ENCODE measurements at places on chromosomes 12 and 14.

GRCh38 chr12:77686760-77687159 is 143.9 kb upstream of the NAV3 start:
- no peak for DNase-seq

DNA sequence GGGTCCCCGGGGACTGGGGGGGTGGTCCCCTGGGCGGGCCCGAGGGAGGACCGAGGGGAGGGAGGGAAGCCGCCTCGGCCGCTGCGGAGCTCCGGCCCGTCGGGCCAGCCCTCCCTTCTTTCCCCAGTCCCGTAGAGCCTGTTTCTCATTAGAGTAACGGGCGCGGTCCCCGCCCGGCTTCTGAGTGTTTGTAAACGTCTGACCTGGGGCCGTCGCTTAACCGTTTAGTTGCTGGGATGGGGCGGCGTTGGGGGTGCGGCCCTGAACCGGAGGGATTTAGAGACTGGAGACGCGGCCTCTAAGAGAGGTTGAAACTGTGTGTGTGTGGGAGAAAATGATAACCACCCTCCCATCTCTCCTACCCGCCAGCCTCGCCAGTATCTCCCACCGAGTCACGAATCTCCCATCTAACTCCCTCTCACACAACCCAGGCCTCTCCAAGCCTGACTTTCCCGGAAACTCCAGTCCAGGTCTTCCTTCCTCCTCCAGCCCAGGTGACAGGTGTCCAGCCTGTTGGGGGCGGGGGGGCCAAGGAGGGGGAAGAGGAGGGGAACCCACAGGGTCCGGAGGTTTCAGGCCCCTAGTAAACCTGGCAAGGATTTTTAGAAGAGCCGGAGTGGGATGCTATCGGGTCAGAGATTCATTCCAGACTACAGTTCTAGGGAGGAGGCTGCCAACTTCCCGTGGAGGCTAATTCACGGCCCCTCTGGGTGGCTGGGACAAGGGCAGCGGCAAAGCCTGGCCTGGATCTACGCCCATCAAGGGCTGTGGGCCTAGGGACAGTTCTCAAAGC is 1.1 kb upstream of the NFATC4 start:
- no peak for DNase-seq

DNA sequence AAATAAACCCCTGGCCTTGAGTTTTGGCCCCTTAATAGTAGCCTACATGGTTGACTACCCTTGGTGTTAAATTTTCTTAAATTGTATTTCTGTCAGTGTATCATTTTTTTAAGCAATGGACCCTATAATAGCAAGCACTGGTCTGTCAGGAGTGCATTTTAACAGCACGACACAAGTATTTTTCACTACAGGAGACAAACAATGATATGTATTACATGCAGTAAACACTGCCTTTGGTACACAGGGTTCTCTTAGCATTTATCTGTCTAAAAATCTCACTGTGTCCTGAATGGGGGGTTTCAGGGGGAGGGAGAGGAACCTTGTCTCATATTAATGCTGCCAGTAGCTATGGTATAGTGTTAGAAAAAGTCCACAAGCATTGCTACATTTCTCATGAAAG is 18.4 kb downstream of the LMO3 start:
- DNase-seq: no peak

- DNase-seq: no peak
Measured at GRCh38 chr12:27781680-27782079, 1.6 kb upstream of the MANSC4 start.

GRCh38 chr12:117044790-117045159 is 54.4 kb downstream of the TESC start:
- DNase-seq: no peak

DNA sequence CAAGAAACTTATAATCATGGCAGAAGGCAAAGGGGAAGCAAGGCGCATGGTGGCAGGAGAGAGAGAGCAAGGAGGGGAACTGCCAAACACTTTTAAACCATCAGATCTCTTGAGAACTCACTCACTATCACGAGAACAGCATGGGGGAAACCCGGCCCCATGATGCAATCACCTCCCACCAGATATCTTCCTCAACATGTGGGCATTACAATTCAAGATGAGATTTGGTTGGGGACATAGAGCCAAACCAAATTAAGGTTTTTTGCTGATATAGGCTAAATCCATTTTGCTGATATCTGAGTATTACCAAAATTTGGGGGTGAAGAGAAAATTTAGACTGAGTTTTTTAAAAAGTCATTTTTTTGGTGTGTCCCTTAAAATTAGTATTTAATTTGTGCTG is 54.9 kb upstream of the TMX1 start:
- DNase-seq: no peak

DNA sequence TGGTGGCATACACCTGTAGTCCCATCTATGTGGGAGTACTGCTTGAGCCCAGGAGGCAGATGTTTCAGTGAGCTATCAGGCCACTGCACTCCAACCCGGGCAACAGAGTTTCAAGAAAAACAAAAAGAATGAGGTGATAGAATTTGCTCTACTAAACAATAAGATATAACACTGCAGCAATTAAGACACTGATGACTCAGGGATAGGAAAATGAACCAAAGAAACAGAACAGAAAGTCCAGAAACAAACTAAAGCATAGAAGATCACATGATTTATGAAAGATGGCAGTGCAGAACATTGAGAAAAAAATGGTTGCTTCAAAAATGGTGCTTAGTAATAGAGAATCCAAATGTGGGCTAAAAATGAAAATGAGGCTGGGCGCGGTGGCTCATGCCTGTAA is 65.2 kb upstream of the AP4S1 start:
- no peak for DNase-seq

GRCh38 chr12:94604366-94604698 is 46.0 kb downstream of the TMCC3 start:
- no peak for DNase-seq

- no peak for DNase-seq
Measured at GRCh38 chr12:124385219-124385969, 90.5 kb downstream of the RFLNA start.

DNA sequence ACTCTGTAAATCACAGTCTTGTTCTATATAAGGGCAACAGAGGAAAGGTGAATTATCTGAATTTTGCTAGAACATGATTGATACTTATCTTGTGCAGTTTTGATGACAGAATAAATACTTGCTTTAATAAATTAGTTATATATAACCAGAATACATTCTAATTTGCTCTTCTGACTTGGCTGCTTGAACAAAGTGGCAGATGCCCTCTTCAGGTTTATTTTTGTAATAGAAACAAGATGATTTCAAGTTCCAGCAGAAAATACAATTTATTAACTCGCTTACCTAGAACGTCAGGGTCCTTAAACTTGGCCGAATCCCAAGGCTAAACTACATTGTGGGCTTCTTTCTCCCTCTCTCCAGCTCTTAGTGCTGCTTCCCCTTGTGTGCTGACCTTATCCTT is 57.6 kb upstream of the SSTR1 start:
- DNase-seq: peak; percentile 6

- DNase-seq: no peak
Measured at GRCh38 chr14:60964904-60965303, 16.0 kb downstream of the TRMT5 start.

DNA sequence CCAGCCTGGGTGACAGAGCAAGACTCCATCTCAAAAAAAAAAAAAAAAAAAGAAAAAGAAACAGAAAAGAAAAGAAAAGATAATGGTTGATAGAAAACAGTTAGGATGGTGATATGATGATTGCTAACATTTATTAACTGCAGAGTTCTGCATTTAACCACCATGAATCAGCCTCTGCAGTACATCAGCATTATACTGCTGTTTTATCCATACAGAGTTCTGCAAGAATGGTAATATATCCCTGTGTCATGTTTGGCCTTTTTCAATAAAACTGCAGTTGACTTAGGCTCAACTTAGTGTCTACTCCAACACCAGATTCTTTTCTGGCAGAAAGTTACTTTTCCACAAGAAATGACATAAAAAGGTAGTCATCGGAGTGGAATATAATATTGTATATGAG is 62.6 kb downstream of the DUSP6 start:
- DNase-seq: no peak

DNA sequence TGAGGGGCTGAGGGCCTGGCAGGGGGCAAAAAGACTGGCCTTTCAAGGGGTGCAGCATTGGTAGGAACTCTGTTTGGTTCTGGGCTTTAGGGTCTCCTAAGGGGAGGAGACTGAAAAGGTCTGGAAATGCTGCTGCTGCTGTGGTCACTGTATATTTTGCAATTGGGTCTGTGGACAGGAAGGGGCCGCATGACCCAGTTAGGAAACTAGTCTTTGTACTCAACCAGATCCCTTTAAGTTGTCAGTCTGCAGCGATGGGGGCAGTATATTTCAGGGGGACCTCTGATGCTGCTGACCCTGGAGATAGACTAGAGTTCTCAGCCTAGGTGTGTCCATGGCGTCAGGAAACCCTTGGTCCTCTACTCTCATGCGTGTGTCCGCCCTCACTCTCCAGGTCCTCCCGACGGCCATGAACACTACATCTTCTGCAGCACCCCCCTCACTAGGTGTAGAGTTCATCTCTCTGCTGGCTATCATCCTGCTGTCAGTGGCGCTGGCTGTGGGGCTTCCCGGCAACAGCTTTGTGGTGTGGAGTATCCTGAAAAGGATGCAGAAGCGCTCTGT is 4.0 kb downstream of the LTB4R start:
- DNase-seq: no peak

DNA sequence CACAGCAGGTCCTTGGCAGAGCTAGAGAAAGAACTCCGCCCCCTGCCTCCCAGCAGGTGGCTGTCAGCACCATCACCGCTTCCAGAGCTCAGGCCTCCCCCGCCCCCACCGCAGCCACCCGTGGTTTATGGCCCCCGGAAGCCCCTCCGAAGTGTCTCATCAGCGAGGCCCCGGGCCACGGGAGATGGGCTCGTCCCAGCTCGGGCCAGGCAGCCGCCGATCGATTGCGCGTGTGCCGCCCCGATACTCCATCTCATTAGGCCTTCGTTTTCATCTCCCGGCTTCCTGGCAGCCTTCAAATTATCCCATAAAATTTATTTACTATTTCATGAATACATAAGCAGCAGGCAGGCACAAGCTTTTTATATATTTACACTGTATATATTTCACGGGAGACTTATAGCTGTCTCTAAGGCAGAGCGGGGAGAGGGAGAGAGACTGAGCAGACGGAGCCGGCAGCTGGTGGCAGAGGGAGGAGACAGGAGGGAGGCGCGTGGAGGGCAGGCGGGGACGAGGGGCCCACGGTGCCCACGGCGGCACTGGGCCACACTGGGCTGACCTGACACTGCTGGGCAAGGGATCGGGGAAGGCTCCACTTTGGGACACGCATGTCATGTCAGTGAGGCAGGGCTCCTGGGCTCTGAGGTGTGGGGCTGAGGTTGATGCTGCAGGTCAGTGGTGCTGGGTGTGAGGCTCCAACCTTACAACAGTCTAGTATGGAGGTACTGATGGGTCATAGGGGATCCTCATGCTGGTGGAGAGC is 241.2 kb downstream of the RBM19 start:
- no peak for DNase-seq

DNA sequence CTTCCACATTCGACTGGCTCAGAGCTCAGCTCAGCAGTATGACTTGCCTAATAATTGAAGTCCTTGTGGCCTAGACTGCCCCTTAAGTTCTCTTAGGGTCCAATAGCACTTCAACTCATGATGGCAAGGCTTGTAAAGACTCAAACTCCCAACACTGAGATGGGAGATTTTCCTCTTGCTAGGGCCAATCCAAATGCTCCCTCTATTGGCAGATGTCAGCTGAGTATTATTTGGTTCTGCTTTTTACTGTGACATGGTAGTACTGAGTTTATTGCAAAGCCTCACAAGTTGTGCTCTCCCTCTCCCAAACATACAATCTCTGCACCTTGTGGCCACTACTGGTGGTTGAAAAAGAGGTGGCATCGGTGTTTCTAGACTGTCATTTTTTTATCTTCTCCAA is 164.2 kb downstream of the ALG10 start:
- no peak for DNase-seq

DNA sequence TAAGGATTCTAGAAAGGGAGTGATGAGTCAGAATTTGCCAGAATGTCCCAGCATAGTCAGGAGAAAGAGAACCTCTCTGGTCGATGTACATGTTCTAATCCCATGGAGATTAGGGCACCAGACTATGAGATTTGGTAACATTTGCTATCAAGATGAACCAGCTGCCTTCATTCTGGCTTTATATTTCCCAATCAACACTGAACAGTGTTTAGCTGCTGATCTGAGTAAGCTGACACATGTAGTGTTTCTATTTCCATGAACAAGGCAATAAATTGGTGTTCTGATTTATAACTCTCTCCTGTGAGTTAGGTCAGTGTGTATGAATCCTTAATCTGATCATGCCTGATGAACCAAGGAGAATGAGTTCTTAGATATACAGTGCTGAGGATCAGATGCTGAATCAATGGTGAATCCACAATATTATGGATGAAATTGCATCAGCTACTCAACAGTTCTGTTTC is 158.0 kb upstream of the AMIGO2 start:
- no peak for DNase-seq

DNA sequence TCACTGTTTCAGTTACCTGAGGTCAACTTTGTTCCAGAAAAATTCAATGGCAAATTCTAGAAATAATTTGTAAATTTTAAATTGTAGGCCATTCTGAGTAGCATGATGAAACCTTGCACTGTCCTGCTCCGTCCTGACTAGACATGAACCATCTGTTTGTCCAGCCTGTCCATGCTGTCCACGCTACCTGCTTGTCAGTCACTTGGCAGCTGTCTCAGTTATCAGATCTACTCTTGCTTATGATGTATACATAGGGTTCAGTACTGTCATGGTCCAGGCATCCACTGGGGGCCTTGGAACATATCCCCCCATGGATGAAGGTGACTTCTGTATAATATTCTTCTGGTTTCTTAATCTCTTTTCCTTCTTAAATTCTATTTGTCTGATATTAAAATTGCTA is 14.1 kb upstream of the EVL start:
- DNase-seq: no peak

DNA sequence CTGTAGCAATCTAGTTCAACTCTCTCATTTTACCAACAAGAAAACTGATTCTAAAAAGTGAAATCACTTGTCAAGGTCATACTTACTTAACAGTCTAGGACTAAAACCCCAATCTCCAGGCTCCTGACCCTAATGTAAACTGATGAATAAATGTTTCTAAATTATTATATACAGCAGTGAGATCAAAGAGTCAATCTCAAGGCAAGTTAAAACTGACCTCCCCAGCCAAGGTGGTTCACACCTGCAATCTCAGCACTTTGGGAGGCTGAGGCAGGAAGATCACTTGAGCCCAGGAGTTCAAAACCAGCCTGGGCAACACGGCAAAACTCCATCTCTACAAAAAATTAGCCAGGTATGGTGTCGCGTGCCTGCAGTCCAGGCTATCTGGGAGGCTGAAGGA is 15.3 kb downstream of the CLIP1 start:
- DNase-seq: no peak

GRCh38 chr14:78414172-78414571 is 244.0 kb downstream of the NRXN3 start:
- no peak for DNase-seq

- no peak for DNase-seq
Measured at GRCh38 chr12:9667403-9668160, 1.9 kb upstream of the CLEC2D start.

DNA sequence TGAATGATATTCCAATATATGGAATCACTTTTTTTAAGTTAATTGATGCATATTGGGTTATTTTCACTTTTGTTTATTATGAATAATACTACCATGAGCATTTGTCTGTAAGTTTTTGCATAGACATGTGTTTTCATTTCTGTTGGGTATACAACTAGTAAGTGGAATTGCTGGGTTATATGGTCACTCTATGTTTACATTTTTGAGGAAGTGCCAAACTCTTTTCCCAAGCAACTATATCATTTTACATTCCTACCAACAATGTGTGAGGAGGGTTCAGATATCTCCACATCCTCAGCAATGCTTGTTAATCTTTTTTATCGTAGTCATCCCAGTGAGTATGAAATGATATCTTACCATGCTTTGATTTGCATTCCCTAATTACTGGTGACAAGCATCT is 64.0 kb downstream of the MON2 start:
- DNase-seq: no peak

GRCh38 chr12:31119192-31119802 is 45.6 kb downstream of the DDX11 start:
- no peak for DNase-seq
